SK-N-DZ (cell line): ENCODE measurements at places on chromosomes 16 and 17.
A peak's percentile ranks its signal among the peaks of the same experiment; 100 is the strongest.

DNA sequence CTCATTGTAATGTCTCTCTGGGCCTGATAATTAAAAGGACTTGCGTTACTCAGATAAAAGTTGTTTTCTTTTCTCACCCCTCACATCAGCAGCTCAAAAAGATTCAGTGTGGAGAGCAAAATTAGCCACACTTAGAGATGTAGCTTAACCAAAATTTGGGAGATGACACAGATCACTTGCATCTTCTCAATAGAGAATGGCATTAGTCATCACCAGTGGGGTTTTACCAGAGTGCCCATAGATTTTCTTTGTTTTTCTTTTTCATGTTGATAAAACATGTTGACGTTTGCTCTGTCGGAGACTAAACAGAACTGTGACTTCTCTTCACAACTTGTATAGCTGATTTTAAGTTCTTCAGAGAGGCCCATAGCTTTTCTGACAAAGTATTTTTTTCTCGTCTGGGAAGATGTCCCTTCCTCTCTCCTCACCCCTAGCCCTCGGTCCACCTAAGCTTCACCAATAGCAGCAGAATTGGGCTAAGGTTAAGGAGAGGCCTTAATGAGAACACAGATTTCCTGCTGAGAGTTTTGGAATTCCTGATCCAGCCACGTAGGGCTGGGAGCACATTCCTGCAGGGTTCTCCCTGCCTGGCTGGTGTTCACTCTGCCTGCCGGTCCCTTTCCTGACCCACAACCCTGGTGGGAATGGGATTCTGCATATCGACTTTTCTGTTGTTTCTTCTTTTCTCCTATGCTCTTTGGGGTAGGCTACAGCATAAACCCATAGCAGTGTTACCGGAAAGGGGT is 92.6 kb downstream of the CACNG3 start:
- DNase-seq: no peak

GRCh38 chr16:62712566-62712965 is 676.3 kb upstream of the CDH8 start:
- DNase-seq: no peak

GRCh38 chr17:12510535-12510934 is 155.2 kb upstream of the MYOCD start:
- DNase-seq: no peak

DNA sequence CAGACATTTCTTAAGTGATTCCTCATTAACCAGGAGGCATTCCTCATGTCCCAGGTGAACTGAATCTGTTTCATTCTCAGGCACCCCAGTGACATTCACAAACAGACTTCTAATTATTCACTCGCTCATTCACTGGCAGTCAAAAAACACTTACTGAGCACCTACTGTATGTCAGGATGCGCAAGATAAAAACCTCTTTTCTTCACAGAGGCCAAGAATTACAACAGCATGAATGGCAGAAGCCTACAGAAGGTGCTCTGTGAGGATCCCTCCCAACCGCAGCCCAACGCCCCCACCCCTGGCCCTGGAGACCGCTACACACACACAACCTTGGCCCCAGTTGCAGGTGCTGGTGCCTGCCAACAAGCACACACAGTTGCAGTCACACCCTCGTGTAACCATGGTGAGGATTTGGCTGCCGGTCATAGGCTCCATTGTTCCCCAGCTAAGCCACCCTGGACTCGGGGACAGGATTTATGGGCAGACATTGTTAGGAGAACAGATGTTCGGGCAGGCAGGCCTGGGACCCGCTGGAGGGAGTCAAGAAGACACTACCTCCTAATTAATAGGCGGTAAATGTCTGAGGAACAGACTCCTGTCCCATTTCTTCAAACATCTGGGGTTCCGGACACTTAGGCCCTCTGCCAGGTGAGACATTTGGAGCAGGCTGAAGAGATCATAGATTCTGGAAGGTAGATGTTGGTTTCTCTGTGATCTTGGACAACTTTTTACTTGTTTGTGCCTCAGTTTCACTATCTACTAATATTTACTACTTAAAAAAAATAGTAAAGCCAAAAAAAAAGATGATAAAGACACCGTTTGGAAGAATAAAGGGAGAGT is 43.2 kb downstream of the CUEDC1 start:
- DNase-seq: no peak

GRCh38 chr17:57908278-57908677 is 46.9 kb downstream of the CUEDC1 start:
- DNase-seq: no peak

GRCh38 chr16:88523309-88524161 is 46.7 kb upstream of the ZC3H18 start:
- no peak for DNase-seq

DNA sequence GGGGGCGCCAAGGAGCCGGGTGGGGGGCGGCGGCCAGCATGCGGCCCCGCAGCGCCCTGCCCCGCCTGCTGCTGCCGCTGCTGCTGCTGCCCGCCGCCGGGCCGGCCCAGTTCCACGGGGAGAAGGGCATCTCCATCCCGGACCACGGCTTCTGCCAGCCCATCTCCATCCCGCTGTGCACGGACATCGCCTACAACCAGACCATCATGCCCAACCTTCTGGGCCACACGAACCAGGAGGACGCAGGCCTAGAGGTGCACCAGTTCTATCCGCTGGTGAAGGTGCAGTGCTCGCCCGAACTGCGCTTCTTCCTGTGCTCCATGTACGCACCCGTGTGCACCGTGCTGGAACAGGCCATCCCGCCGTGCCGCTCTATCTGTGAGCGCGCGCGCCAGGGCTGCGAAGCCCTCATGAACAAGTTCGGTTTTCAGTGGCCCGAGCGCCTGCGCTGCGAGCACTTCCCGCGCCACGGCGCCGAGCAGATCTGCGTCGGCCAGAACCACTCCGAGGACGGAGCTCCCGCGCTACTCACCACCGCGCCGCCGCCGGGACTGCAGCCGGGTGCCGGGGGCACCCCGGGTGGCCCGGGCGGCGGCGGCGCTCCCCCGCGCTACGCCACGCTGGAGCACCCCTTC is 484 bp downstream of the FZD2 start:
- peak; percentile 58 for DNase-seq
